Cortex of kidney (tissue), 1 donor: ENCODE measurements at places on chromosomes 1 and 21.

GRCh38 chr1:157034137-157034800 lies 11.3 kb downstream of the ARHGEF11 start:
- DNase-seq, result no peak

- no peak for DNase-seq
Observed at GRCh38 chr1:116367256-116367945, 5.6 kb upstream of the ATP1A1 start.

DNA sequence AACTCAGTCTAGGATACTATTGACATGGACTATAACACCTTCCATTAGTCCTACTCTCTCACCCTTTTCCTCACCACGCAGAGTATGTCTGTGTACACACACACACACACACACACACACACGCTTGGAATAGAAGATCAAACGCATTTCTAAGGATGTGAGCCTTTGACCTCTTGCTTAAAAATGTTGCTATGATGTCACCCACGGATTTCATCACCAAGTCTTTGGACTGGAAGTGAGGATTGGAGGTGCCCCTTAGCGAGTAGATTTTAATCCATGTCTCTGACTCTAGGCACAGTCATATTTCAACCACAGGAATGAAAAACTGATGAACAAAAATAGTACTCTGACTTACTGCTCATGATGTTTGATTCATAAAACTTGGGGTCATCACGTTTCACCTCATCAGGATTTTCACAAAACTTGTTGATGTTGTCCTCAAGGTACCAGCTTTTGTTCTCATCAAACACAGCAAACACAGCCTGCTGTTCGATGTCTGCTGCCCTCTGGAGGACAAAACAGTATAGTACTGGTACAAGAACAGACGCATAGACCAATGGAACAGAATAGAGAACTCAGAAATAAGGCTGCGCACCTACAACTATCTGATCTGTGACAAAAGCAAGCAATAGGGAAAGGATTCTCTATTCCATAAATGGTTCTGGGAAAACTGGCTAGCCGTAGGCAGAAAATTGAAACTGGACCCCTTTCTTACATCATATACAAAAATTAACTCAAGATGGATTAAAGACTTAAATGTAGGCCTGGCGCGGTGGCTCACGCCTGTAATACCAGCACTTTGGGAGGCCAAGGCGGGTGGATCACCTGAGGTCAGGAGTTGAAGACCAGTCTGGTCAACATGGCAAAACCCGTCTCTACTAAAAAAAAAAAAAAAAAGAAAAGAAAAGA lies 39.9 kb downstream of the F5 start:
- DNase-seq, result no peak

DNA sequence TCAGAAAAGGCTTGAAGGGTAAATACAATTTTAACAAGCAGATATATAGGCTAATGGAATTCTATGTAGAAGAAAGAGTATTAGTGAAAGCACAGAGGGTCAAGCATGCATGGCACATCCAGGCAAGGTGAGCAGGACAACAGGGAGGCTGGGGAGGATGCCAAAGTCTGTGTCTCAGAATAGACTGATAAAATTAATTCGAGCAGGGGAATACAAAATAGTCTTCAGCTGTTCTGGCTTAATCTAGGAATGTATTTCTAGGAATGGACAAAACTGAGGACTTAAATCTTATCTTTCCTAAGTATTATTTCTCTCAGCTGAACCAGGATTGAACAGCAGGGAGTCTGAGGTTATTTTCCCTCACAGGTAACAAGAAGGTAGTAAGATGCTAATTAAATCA lies 35.2 kb downstream of the NVL start:
- no peak for DNase-seq

GRCh38 chr1:62082456-62083363 lies 111.9 kb upstream of the L1TD1 start:
- DNase-seq, result no peak

- no peak for DNase-seq
Observed at GRCh38 chr1:67843746-67844145, 10.5 kb upstream of the GNG12 start.

GRCh38 chr1:47870480-47870879 lies 126.7 kb downstream of the TRABD2B start:
- DNase-seq, result no peak

- DNase-seq, result no peak
Observed at GRCh38 chr1:232438476-232438875, 191.5 kb downstream of the SIPA1L2 start.

GRCh38 chr21:26433386-26433785 lies 139.7 kb downstream of the CYYR1 start:
- DNase-seq, result no peak

GRCh38 chr1:44721485-44722361 lies 9.2 kb downstream of the RNU5D-1 start:
- DNase-seq, result no peak

GRCh38 chr21:30189773-30190172 lies 23.2 kb upstream of the CLDN17 start:
- DNase-seq, result no peak

- DNase-seq, result no peak
Observed at GRCh38 chr21:45135122-45135521, 60.7 kb downstream of the ADARB1 start.

DNA sequence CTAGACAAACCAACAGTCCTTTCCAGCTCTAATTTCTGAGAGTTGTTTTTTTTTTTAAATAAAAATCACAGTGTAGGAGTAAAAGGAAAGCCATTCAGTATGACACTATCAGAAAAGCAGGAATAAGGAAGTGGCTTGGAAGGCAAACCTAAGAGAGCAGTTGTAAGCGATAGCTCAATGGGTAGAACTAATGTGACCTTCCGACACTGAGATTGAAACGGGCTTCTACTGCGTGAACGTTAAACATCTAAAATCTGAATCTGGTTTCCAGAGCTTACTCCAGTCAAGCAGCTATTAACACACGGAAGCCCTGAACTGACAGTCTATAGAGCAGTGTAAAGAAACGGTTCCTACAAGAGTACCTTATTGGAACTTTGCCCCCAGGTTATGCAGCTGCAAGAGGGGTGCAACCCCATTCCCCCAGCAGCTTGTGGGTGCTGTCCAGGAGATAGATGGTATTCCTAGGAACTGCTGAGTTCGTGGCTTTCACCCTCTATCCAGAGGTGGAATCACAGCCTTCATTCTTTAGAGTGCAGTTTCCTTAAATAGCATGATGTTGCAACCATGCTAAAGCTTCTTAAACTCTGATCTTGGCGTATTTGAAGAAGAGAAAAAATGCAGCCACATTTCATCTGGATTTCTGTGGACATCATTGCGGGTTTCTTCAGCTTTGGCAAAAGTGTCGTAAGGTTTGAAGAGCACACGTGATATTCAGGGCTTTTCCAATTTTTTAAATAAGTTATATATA lies 3.3 kb upstream of the IRF2BP2 start:
- DNase-seq, result no peak

- no peak for DNase-seq
Observed at GRCh38 chr1:193520472-193520871, 334.1 kb upstream of the B3GALT2 start.

DNA sequence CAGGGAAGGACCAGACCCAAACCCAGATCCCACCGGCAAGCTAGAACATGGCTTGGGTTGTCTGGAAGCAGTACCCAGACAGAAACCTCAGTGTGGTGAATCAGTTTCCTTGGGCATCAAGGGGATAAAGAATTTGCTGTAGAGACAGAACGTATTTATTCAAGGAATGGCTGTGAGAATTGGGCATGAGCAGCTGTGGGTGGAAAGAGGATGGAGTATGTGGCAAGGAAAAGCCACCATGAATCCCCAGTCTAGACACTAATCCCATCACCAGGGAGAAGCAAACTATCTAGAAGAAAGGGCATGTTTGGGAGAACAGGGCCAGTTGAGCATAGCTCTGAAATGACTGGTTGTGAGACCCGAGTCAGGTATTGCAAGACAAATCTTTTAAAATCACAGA lies 109.2 kb downstream of the TOMM20 start:
- no peak for DNase-seq

DNA sequence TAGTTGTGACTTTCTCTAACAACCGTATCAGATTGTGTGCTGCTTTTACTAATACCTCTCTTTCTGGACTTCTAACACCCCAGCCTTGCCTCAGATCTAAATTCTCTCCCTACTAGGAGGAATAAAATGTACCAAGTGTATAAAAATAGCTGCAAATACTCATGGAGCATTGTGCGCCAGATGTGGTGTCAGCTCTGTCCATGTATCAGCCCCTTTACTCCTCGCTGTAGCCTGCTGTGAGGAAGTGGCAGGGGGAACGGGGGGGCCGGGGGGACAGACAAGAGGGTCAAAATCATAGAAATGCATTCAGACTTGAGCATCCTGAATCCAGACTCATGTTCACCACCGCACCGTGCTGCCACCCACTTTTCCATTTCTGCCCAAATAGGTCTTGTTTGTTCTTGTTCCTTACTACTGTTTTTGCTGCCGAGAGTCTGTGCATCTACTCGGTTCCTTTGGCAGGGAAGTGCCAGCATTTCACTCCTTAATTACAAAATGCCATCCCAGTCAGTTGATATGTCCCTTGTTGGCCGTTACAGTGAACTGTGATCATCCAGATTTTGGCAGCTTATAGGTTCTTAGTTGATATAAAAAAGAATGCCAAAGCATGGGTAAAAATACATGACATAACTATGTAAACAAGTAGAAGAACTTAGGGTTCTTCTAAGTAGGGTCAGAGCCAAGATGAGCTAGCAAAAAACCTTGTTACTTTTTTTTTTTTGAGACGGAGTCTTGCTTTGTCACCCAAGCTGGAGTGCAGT lies 76.4 kb downstream of the UBE4B start:
- DNase-seq, result no peak

GRCh38 chr1:29532285-29532684 lies 296.0 kb downstream of the PTPRU start:
- DNase-seq, result no peak

- no peak for DNase-seq
Observed at GRCh38 chr1:239841631-239842030, 250.1 kb upstream of the FMN2 start.

GRCh38 chr1:198318085-198318484 lies 161.3 kb downstream of the NEK7 start:
- DNase-seq, result no peak

DNA sequence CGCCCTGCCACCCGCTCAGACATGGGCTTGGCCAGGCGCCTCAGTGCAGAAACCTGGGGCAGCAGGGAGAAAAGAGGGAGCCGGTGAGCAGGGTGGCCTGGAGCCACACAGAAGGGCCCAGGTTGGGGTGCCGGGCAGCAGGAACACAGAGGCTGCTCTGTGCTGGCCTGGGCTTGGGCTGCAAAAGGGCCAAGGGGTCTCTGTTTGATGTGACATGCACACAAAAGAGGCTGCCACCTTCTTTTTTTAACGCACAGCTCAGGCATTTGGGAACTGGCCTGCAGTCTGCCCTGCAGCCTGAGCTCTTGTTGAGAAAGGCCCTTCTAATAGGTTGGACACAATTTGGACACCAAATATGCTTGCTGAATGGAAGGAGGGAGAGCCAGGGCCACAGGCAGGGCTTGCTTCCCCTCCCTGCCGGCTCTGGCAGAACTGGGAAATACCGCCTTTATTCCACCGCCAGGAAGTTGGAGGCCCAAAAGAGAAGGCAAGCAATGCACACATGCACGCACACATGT lies 32.4 kb downstream of the KIF21B start:
- no peak for DNase-seq

DNA sequence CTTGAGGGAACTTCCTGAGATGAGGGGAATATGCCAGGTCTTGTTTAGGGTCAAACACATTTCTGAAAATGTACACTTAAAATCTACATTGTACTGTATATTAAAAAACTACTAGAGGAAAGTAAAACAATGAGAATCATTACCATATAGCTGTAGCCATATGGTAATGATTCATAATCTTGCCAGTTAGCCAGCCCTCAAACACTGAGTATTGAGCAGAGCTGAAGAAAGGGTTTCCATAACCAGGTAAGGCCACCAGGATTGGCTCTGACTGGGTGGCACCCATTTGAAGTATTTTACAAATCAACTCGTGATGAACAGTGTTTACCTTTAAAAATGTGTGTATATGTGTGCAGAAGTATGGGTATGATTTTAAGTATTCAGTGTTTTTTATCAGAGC lies 226.7 kb downstream of the SLC45A1 start:
- DNase-seq, result no peak

- DNase-seq, result no peak
Observed at GRCh38 chr1:225888898-225889601, at the start of gene LEFTY1. TSS of gene LEFTY1 (minus strand) at chr1:225889146. CDS start at chr1:225889066, 80 bp downstream.

- DNase-seq, result no peak
Observed at GRCh38 chr1:17802164-17802563, 47.0 kb downstream of the ACTL8 start.

DNA sequence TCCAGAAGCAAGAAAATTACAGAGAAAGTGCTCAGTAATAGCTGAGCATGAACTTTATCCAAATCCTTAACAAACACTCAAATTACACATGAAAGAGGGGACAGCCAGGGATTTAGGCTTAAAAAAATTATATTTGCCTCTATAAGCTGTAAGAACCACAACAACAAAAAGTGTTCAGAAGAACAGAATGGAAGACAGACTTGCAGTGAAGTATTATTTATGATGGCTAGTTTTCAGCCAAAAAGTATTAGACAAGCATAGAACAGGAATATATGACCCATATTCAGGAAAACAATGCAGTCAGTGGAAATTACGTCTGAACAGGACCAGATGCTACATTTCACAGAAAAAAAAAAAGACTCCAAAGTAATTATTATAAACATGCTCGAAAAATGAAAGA lies 1246.3 kb downstream of the NCAM2 start:
- no peak for DNase-seq

DNA sequence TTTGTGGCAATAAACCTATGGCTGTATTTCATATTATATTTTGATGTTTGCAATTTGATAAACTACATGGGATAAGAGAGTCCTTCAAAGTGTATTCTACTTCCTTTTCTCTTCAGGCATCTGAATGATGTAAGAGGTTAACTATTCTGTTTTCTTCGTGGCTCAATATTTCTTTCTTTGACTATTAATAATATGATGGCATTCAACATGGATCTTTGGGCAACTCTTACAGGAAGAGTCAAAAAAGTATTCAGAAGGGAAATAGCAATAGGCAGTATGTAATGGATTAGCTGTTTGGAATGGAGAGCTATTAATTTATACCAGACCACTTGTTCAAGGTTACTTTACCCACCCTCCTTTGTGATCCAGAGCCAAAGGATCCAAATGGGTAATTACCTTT lies 74.4 kb downstream of the HMCN1 start:
- no peak for DNase-seq

DNA sequence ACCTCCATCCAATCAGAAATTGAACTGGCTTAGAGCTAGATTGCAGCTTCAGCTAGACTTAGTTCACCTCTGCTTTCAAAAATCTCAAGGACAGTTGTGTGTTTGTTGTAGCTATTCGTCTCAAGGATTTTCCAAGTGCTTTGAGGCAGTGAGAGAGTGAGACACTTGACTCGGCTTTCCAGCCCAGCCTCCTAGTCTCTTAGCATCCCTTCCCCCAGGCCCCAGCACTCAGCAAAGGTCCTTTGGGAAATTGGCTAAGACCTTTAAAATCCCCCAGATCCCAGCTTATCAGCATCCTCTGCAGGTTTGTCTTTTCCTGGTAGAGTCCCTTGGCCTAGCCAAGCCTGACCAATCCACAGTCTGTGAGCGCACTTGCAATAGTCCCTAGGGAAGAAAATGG lies 47.9 kb upstream of the PROX1 start:
- no peak for DNase-seq
